ENCODE measurements at places on chromosomes 4 and X.

DNA sequence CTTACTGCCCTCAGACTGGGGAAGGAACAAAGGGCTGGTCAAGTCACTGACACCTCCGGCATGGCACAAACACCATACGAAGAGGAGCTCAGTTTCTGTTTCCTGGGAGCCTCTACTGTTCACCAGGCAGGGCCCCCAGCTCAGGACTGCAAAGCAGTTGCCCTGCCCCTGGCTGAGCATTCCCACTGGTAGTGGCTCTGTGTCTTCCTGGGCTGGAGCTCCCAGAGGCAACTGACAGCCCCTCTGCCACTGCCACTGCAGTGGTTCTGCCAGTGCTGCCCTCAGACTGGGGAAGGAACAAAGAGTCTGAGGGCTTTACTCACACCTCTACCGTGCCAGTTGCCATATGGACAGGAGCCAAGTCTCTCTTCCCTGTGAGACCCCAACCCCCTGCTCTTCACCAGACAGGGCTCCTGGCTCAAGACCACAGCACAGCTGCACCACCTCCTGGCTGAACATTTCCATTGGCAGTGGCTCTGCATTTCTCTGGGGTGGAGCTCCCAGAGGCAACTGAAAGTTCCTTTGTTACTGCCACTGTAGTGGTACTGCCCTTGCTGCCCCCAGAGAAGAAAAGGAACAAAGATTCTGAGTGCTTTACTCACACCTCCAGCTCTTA, 67.9 kb downstream of the SMARCA5 start:
- no peak for DNase-seq

DNA sequence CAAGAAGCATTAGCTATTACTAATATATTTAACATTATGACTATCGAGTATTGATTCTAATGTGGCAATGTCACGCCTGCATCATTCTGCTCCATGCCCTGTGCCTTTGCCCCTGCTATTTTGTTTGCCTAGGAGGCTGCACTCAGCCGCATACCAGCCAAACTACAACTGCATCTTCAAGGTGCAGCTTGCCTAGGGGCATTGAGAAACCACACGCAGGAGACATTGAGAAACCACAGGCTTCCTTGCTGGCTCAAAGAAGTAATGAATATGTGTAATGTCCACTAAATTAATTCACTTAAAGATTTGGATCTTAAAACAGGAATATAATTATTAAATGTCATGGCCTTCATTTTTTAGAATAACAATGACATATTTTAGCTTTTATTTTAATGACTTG, 683.6 kb upstream of the TENM3 start:
- DNase-seq, result no peak

- no peak for DNase-seq
These were observed 68.2 kb upstream of the TAPT1 start for GRCh38 chr4:16294455-16294854.

GRCh38 chr4:109040441-109040840, 262.0 kb downstream of the COL25A1 start:
- DNase-seq, result no peak

- no peak for DNase-seq
These were observed 75.1 kb upstream of the TMEM164 start for GRCh38 chrX:109927663-109928273.

DNA sequence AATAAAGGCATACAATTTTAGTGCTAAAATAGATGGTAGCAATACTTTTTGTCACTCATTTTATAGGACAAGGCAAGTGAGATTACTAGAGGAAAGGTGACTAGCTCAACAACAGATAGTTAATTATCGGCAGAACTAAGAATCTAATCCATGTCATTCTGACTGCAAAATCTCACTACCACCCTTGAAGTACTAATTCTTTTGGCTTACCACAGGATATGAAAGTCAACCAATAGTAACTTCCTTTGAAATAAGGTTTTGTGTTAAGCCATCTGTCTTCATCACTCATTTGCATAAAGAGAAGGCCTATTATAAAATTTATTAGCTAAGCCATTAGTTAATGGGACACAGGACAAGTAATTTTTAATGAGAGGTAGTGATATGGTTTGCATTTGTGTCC, 25.3 kb upstream of the ZMAT1 start:
- DNase-seq, result no peak

- DNase-seq, result no peak
These were observed 2.9 kb upstream of the SPARCL1 start for GRCh38 chr4:87532109-87532508.

- no peak for DNase-seq
These were observed 91.4 kb upstream of the FAM241A start for GRCh38 chr4:112053825-112054350.

GRCh38 chr4:4696530-4696929, 154.7 kb upstream of the STX18 start:
- DNase-seq, result no peak

GRCh38 chr4:116881077-116881476, 204.3 kb downstream of the TRAM1L1 start:
- no peak for DNase-seq

DNA sequence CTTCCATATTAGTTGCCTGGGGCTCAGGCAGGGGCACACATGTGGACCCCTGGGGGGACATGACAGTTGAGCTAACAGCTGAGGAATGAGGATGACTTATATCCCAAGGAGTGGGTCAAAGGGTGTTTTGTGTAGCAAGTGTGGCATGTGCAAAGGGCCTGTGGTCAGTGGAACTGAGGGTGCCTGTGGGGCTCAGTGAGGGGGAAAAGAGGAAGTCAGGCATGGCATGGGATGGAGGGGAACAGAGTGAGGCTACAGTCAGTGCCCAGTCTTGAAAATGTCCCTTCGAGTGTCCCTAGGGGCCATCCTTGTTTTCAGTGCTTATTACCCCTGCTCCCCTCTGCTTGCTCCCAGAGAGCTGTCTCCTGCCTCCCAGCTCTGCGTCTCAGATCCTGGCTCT, 64.3 kb upstream of the CD99 start:
- no peak for DNase-seq

Measured in SIG-M5 (cell line).